ENCODE measurements at places on chromosomes 16 and 17.

DNA sequence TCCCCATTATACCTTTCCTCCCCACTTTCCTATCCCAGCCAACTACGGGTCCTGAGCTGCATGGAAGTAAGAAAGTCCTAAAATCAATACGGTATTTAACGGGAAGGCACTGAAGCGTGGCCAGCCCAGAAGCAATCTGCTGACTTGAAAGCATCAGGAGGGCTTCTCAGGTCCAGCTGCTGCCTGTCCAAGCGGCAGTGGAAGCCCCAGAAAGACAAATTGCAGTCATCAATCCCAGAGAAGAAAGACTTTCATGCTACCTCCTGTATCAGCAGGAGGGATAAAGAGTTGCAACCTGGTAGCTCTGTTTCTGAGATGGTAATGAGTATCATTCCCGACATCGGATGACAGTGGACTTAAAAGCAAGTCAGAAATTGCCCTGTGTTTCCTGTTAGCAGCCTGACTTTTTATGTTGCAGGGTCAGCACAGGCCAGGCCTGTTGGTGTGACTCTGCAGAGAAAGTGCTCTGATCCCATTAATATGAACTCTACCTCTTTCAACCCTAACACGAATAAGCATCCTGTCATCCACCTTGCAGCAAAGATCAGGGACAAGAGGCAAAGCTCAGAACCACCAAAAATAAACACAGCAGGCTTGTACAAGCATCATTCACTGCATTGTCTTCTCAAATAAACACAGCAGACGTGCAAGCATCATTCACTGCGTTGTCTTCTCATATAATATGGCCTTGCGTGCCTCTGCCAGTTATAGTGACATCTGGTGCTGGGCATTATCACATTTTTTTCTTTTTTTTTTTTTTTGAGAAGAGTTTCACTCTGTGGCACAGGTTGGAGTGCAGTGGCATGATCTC is 358.6 kb upstream of the CDH11 start:
- no peak for DNase-seq

DNA sequence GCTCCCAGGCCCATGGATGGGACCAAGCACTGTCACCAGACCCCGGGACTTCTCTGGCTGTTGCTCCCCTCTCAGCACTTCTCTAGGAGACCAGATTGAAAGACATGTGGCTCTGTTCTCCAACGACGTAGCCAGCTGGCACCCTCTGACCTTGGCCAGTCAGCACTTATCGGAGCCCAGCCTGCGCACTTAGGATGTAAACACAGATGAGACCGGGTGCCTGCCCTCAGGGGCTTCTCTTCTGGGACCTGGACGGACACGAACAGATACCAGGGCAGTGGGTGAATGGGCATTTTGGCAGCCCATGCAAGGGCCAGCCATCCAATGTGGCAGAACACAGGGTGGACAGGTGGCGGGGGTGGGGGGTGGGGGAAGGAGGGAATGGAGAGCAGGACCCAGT is 6.6 kb downstream of the ZDHHC1 start:
- no peak for DNase-seq

GRCh38 chr17:72529386-72529785 is 408.6 kb downstream of the SOX9 start:
- no peak for DNase-seq

- no peak for DNase-seq
These were observed 34.4 kb downstream of the CDRT4 start for GRCh38 chr17:15432807-15433611.

GRCh38 chr16:48101069-48101674 is 54.6 kb downstream of the ABCC12 start:
- no peak for DNase-seq
